AG10803 (cell line): ENCODE measurements at places on chromosomes 4 and X.

DNA sequence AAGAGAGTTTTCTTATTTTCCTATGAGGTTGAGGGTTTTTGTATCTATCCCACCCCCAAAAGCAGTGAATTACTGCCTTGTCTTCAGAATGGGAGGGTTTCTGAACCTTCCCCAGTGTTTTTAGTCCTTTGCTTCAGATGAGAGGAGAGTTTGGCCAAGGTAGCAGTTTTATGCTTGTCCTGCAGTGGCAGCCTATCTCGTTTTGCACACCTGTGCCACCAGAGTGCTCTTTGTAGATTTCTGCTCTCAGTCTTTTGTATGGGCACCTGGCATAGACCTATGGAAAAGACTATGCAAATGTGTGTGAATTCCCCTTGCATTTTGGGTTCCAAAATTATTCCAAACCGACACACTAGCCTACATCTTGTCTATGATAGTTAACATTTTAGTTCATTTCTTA, 5.8 kb downstream of the TBC1D19 start:
- no peak for DNase-seq

DNA sequence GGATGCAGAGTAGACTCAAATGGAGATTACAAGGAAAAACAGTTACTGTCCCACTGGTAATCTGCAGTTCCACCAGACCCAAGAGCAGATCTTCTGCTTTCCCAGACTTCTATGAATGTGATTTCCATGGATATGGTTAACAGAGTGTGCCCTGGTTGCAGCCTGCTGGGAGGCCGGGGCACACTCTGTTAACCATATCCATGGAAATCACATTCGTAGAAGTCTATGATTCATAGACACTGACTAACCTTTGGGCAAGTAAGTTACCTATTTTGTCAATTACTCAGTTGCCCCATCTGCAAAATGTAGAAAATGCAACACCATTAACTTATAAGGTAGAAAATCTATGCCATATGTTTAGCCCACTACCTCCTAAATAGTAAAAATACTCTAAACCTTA, 443.1 kb upstream of the PITX2 start:
- DNase-seq = peak; percentile 11

DNA sequence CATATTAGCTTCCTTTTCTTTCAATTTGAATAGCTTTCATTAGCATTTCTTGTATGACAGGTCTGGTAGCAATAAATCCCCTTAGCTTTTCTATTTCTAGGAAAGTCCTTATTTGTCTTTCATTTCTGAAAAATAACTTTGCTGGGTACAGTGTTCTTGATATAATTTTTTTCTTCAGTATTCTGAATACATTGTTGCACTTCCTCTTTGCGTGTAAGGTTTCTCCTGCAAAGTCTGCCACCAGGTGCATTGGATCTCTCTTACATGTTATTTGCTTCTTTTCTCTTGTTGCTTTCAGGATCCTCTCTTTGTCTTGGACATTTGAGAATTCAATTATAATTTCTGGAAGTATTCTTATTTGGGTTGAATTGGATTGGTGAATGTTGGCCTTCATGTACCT, 663.7 kb downstream of the GRXCR1 start:
- no peak for DNase-seq

DNA sequence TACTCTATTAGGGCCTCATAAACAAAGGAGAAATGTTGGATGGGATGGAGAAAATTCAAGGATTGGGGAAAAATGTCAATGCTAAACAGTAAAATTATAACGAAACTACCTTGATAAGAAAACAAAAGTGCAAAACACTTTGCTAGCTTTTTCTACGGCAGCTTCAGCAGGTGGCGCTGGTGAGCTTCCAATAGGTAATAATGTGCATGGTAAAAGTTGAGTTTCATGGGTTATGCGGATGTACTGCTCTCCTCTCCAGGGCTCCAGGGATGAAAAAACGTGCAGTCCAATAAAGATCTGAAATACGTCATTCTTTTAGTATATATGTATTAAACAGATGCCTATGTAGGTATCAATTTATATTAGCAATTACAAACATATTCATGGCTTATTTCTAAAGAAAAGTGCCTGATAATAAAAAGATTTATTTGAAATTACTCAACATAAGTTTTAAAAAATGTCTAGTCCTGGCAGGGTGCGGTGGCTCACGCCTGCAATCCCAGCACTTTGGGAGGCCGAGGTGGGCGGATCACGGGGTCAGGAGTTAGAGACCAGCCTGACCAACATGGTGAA, 239.6 kb downstream of the GRXCR1 start:
- peak; percentile 53 for DNase-seq

GRCh38 chr4:149486861-149487260, 328.8 kb downstream of the IQCM start:
- DNase-seq = no peak

DNA sequence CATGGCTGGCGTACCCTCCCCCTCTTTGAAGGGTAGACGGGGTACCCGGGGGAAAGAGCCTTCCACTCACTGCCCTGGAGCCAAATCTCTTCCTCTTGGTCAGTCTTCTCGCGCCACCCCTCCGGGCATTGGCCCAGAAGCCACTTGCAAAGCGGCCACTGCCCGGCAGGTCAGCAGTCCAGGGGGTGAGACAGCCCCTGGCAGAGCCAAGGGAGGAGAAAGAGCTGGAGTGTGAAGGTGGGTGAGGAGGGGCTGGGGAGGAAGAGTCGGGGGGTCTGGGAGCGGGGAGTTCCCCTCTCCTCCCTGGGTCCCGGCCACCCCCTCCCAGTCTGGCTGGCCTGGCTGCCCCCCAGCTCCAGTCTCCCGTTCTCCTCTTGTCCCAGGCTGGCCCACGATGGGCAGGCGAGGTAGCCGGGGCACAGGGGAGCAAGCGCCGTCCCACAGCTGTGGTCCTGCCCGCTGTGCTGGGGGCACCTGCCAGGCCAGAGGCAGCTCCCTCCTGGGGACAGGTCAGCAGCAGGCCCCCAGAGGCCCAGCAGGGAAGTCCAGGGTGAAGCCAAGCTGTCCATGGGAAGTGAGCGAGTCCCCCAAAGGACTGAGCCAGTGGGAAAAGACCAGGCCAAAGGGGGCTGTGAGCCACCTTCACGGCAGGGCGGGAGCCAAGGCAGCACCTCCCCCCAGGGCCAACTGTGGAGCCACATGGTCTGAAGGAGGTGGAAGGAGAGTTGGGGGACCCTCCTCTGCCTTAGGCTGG, 21.6 kb upstream of the DUSP9 start:
- no peak for DNase-seq

- DNase-seq = no peak
These were observed 10.5 kb upstream of the PGM2 start for GRCh38 chr4:37816006-37816405.

GRCh38 chrX:153029162-153029561, 27.1 kb upstream of the PNMA3 start:
- DNase-seq = no peak
